Right ventricle myocardium superior (tissue), 1 donor: ENCODE measurements at places on chromosomes 2 and 18. TPM values are rescaled to one million over a fixed set of nuclear protein-coding genes. Genes with fewer than 3 reads are reported as not detected.

Gene DLGAP1
- total RNA-seq: 0.08 TPM

Gene CCNT2
- 16.6 TPM for total RNA-seq

Gene EVX2
- total RNA-seq: not detected

GRCh38 chr2:1910021-1910420 lies 165.7 kb upstream of the PXDN start:
- no peak for DNase-seq

GRCh38 chr18:76380791-76381405 lies 114.1 kb downstream of the ZNF516 start:
- no peak for DNase-seq

- peak; percentile 89 for DNase-seq
Observed at GRCh38 chr18:13221869-13222855, 3.6 kb downstream of the LDLRAD4 start.

DNA sequence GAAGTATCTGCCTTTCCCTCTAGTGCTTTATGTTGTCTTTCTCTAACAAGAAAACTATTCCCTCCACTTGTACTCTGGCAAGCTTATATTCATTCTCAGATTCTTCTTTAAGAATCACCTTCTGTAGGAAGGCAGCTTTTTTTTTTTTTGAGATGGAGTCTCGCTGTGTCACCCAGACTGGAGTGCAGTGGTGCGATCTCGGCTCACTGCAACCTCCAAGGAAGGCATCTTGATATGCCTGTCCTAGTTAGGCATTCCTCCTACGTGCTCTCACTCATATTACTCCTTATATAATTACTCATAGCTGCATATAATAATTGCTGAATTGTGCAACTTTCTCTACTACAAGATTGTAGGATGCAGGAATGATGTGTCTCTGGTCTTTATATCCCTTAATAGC lies 15.8 kb downstream of the NDUFS1 start:
- no peak for DNase-seq

DNA sequence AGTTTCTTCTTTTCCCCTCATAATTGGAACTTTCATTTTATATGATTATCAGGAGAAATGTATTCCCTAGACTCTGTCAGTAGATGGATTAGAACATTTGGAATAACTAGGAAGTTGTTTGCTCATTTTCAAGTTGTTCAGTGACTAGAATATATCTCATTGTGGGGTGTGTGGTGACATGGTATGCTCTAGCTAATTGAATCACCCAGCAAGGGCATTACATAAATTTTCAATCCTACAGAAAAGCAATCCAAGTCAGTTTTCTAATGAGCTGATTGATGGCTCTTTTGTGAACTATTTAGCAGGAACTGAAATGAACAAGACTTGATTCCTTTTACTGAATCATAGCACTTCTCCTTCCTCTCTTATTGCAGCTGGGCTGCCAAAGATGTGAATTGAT lies 461.4 kb downstream of the TGIF1 start:
- DNase-seq: no peak

DNA sequence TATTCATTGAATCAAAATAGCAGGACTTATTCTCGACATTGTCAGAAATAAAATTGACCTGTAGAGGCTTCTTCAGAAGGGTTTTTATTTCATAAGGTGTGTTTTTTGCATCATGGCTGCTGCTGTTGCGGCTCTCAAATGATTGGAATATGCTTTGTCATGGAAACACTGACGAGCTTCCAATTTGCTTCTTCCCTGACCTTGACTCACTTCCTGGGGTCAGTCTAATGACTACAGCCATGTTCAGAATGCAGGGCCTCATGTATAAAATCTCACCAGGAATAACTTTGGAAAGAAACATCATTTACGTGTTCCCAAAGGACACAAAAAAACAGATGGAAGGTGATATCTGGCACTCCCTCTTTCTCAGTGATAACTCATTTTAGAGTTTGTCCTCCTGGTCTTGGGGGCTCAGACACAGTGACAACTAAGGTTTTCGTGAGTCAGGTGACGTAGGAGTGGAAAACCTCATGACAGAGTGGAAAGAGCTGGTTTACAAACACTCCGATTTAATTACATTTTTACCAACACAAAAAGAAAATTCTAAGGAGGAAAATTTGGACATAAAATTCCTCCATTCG lies 467.0 kb upstream of the RAB12 start:
- no peak for DNase-seq

DNA sequence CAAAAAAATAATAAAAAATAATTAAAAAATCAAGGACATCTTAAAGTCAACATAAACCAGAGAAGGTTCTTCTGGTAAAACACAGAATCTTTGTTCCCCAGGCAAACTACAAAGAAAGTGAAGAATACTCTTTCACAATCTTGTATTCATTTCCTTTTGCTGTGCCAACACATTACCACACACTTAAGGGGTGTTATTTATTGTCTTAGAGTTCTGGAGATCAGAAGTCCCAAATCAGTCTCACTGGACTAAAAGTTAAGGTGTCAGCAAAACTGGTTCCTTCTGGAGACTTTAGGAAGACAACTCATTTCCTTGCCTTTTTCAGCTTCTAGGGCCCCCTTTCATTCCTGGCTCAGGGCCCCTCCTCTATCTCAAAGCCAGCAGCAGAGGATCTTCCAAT lies 12.2 kb upstream of the CAB39 start:
- DNase-seq: no peak
